Peyer's patch (tissue), 4 donors: ENCODE measurements at places on chromosomes 2 and 18.

DNA sequence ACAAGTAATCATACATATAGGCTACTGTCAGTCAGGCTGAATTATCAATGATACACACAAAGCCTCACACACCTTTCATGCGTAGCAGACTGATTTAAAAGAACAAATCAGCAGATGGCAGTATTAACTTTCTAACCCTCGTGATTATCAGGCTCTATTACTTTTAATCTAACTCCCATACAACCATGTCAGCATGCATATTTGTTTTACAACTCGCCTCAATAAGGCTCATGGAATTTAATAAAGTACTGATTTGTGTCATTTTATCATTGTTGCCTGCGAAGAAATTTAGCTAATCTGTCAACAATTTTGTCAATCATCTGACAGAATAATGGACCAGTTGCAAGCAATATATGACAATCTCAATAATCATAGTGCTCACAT, 82.8 kb downstream of the SLC25A12 start:
- peaks cover 17% of the 10 kb centered on the region for H3K36me3 ChIP-seq
- H3K27me3 ChIP-seq: no peaks in the 10 kb centered on the region
- DNase-seq: no peak
- no peaks in the 10 kb centered on the region for H3K4me1 ChIP-seq
- no peak overlapping the region for H3K27ac ChIP-seq
- H3K4me3 ChIP-seq: no peak overlapping the region

- DNase-seq: peak; percentile 16
- no peaks in the 10 kb centered on the region for H3K27me3 ChIP-seq
- H3K4me1 ChIP-seq: no peaks in the 10 kb centered on the region
- H3K36me3 ChIP-seq: no peaks in the 10 kb centered on the region
- H3K27ac ChIP-seq: no peak overlapping the region
- no peak overlapping the region for H3K4me3 ChIP-seq
Measured at GRCh38 chr2:69977186-69977585, 15.8 kb upstream of the ASPRV1 start.

DNA sequence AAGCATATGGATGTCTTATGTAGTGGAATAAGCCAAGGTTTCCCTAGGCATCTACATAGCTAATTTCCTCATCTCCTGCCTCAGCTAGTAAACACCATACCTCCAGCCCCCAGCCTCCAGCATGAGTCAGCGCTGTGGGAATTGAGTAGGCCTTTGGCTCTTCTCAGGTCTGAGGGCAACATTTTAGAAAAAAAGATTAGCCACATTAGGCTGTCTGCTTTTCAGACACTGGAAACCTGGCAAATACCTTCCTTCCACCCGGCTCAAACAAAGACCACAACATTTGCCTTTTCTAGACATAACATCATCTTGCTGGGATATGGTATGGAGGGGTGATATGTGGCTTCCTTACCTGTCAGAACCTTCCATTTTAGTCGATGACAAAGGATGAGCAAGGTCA, 6.1 kb upstream of the CCDC195 start:
- H3K27ac ChIP-seq: no peak overlapping the region
- H3K27me3 ChIP-seq: no peaks in the 10 kb centered on the region
- DNase-seq: no peak
- no peaks in the 10 kb centered on the region for H3K4me1 ChIP-seq

GRCh38 chr2:46411245-46411641, 68.1 kb upstream of the TMEM247 start:
- DNase-seq: no peak
- H3K27me3 ChIP-seq: no peaks in the 10 kb centered on the region
- H3K27ac ChIP-seq: no peak overlapping the region
- no peaks in the 10 kb centered on the region for H3K36me3 ChIP-seq
- H3K4me1 ChIP-seq: no peaks in the 10 kb centered on the region
- H3K4me3 ChIP-seq: no peak overlapping the region

GRCh38 chr2:132279930-132280615, 118.3 kb upstream of the ANKRD30BL start:
- no peaks in the 10 kb centered on the region for H3K27me3 ChIP-seq
- no peaks in the 10 kb centered on the region for H3K4me1 ChIP-seq
- no peak overlapping the region for H3K27ac ChIP-seq
- H3K36me3 ChIP-seq: no peaks in the 10 kb centered on the region
- no peak overlapping the region for H3K4me3 ChIP-seq

DNA sequence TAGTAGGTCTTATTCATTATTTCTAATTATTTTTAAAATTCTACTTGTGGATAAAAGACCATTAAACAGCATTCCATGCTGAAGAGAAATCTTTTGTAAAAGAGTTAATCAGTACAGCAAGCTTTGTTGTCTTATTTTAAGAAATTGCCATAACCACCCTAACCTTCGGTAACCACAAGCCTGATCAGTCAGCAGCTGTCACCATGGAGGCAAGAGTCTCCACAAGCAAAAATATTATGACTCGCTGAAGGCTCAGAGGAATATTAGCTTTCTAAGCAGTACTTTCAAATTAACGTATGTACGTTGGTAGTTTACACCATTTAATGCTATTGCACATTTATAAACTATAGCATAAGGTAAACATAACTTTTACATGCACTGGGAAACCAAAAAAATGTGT, 650.5 kb upstream of the LINC00305 start:
- H3K36me3 ChIP-seq: no peaks in the 10 kb centered on the region
- no peak overlapping the region for H3K27ac ChIP-seq
- no peak overlapping the region for H3K4me3 ChIP-seq
- no peaks in the 10 kb centered on the region for H3K27me3 ChIP-seq

DNA sequence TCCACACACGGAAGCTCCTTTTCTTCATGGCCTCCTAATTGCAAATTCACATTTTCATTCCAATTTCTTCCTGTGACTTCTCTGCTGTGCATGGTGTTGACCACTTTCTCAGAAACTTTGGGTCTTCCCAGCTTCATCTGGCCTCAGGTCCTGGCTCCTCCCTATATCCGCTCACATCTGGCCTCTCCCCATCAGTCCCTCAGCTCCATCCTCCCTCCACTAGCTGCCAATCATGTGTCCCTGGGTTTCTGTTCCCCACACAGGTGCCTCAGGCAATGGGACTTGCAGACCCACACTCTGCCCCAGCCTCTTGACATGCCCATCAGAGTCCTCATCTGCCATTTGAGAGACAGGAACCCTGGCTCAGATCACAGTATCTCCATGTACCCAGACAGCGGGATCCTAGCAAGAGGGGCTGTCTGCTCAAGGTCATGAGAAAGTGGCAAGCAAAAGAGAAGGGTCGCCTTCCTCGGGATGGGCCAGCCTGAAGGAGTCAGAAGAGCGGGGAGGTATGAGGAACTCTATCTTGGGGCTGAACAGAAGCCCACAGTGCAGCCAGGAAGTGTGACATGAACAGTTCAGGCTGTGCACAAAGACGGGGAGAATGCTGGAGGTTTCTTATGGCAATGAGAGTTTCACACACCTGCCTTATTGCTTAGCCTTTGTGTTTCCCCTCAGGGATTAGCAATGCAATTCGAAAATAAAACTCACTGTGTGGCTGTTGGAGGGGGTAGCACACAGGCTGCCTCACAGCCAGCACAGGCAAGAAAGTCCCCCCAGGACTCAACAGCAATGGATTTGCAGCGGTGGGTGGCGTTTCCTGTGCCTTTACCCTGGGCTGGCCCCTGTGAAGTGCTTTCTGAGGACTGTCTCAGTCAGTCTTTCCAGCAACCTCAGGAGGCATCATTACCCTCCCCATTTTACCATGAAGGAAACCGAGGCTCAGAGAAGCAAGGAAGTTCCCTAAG, 69.5 kb downstream of the COPS8 start:
- H3K4me1 ChIP-seq: no peaks in the 10 kb centered on the region
- no peak overlapping the region for H3K27ac ChIP-seq
- DNase-seq: no peak

GRCh38 chr2:41791523-41791922, 256.3 kb upstream of the PKDCC start:
- no peaks in the 10 kb centered on the region for H3K4me1 ChIP-seq
- no peak overlapping the region for H3K27ac ChIP-seq
- H3K27me3 ChIP-seq: no peaks in the 10 kb centered on the region
- DNase-seq: no peak
- no peak overlapping the region for H3K4me3 ChIP-seq

- no peak overlapping the region for H3K27ac ChIP-seq
- H3K4me1 ChIP-seq: no peaks in the 10 kb centered on the region
- H3K27me3 ChIP-seq: no peaks in the 10 kb centered on the region
Measured at GRCh38 chr2:203678971-203679370, 27.5 kb upstream of the CD28 start.

DNA sequence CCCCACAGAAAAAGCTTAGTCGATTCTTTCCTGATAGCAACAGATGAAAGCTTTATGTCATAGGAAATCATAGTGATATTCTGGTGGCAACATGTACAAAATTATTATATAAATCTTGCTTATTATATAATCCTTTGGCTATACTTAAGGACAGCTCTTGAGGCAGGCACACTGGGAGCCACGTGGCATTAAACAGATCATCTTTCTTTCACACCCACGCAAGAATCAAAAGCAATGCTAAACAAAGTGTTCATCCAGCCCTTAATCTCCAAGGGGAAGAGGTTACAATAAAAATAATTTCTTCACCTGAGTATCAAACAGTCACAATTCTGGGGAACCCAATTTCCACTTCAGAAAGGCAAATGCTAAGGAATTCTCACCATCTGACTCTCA, 57.8 kb downstream of the CYB5A start:
- H3K27ac ChIP-seq: peak overlapping the region; percentile 83
- no peaks in the 10 kb centered on the region for H3K4me1 ChIP-seq
- no peak for DNase-seq
- no peaks in the 10 kb centered on the region for H3K27me3 ChIP-seq
- no peak overlapping the region for H3K4me3 ChIP-seq
- no peaks in the 10 kb centered on the region for H3K36me3 ChIP-seq

DNA sequence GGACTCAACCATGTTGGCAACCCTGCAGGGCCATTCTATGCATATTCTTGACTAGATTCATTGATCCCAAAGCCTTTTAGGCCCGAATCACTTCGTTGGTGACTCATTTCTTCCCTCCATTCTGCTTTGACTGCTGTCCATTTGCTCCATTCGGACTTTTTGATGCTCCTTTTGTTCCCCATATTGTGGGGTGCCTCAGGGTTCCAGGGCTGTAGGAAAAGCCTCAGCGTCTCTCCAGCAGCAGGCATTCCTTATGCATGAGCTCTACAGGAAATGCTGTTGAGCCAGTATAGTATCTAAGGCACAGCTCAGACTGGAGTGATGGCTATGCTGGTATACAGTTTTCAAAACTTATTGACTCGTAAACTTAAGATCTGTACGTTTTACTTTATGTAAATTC, 292.6 kb downstream of the PRKCE start:
- no peaks in the 10 kb centered on the region for H3K4me1 ChIP-seq
- H3K27me3 ChIP-seq: no peaks in the 10 kb centered on the region
- no peak for DNase-seq
- no peak overlapping the region for H3K27ac ChIP-seq
- no peak overlapping the region for H3K4me3 ChIP-seq

GRCh38 chr2:117943013-117943672, 70.7 kb downstream of the CCDC93 start:
- no peaks in the 10 kb centered on the region for H3K4me1 ChIP-seq
- no peak overlapping the region for H3K4me3 ChIP-seq
- no peaks in the 10 kb centered on the region for H3K27me3 ChIP-seq
- H3K27ac ChIP-seq: no peak overlapping the region
- peaks cover 100% of the 10 kb centered on the region for H3K36me3 ChIP-seq

DNA sequence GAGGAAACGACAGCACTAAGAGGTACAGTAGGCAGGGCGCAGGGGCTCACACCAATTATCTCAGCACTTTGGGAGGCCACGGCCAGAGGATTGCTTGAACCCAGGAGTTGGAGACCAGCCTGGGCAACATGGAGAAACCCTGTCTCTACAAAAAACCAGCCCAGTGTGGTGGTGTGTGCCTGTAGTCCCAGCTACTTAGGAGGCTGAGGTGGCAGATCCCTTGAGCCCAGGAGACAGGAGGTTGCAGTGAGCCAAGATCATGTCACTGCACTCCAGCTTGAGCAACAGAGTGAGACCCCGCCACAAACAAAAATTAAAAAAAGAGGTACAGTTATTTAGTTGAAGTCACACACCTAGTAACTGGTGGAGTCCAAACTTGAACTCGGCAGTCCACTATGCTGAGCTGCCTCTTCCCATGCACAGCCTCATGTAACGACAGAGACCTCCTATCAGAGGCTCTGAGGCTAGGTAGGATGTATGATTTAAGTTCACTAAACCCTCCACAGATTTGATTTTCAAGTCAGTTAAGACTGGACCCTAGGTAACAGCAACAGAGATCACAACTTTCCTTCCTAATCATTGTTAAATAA, 8.7 kb downstream of the STK17B start:
- H3K36me3 ChIP-seq: peaks cover 17% of the 10 kb centered on the region
- DNase-seq: no peak
- no peaks in the 10 kb centered on the region for H3K4me1 ChIP-seq
- no peak overlapping the region for H3K4me3 ChIP-seq

DNA sequence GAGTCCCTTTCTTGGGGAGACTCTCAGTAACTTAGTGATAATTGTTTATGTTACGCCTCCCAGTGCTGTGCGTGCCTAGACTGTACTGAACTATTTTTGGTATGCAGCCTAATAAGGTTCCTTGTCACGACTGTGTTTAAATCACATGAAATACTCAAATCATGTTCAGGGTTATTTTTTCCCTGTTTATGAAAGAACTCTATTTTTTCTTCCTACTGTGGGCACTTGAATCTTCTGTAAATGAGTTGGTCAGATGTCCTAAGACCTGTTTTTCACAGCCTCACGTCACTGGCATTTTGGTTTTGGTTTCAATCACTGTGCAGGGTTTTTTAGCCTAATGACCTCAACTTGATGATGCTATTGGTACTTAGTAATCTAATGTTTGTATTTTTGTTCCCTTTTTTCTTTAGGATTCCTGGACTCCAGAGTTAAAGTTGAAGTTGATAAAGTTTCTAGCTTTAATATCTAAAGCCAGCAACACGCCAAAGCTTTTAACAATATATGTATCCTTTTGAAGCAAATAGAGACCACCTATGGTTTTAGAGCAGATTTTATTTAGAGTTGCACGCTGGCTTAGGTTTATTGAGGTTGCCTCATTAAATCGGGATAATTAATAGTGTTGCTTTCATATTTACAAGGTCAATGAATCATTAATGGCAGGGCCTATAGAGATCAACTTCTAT, 24.0 kb downstream of the ARMC9 start:
- DNase-seq: no peak
- H3K4me3 ChIP-seq: no peak overlapping the region
- no peaks in the 10 kb centered on the region for H3K36me3 ChIP-seq
- no peaks in the 10 kb centered on the region for H3K27me3 ChIP-seq

GRCh38 chr2:54977149-54977548, 73.1 kb downstream of the RTN4 start:
- H3K27ac ChIP-seq: no peak overlapping the region
- no peak overlapping the region for H3K4me3 ChIP-seq
- no peak for DNase-seq
- H3K36me3 ChIP-seq: no peaks in the 10 kb centered on the region
- no peaks in the 10 kb centered on the region for H3K27me3 ChIP-seq

- H3K36me3 ChIP-seq: no peaks in the 10 kb centered on the region
- H3K4me1 ChIP-seq: no peaks in the 10 kb centered on the region
- no peak overlapping the region for H3K4me3 ChIP-seq
- H3K27ac ChIP-seq: no peak overlapping the region
- DNase-seq: no peak
Measured at GRCh38 chr2:106270471-106270891, 76.4 kb upstream of the UXS1 start.

- peaks cover 5% of the 10 kb centered on the region for H3K4me1 ChIP-seq
- H3K27me3 ChIP-seq: no peaks in the 10 kb centered on the region
- H3K36me3 ChIP-seq: peaks cover 2% of the 10 kb centered on the region
- peak overlapping the region; percentile 24 for H3K4me3 ChIP-seq
- peak overlapping the region; percentile 62 for H3K27ac ChIP-seq
Measured at GRCh38 chr2:74862020-74862964, 28.4 kb downstream of the HK2 start.

GRCh38 chr2:218956039-218956438, 3.4 kb upstream of the CDK5R2 start:
- H3K27ac ChIP-seq: no peak overlapping the region
- H3K4me1 ChIP-seq: no peaks in the 10 kb centered on the region
- no peak for DNase-seq
